ENCODE measurements at places on chromosomes 11 and 22. TPM values are rescaled to one million over a fixed set of nuclear protein-coding genes. Genes with fewer than 3 reads are reported as not detected.
A peak's percentile ranks its signal among the peaks of the same experiment; 100 is the strongest.

- H3K36me3 ChIP-seq = no peaks in the 10 kb centered on the region
- H3K4me3 ChIP-seq = no peak overlapping the region
- H3K27me3 ChIP-seq = no peaks in the 10 kb centered on the region
- no peak overlapping the region for H3K27ac ChIP-seq
- no peak for DNase-seq
- H3K4me1 ChIP-seq = peaks cover 20% of the 10 kb centered on the region
Measured at GRCh38 chr11:93481279-93481678, 61.9 kb downstream of the SMCO4 start.

Gene VWA5A
- total RNA-seq = 18.9 TPM

- H3K4me3 ChIP-seq = no peak overlapping the region
- H3K36me3 ChIP-seq = no peaks in the 10 kb centered on the region
- DNase-seq = no peak
- no peaks in the 10 kb centered on the region for H3K4me1 ChIP-seq
- no peaks in the 10 kb centered on the region for H3K27me3 ChIP-seq
Measured at GRCh38 chr11:7462706-7463105, 22.6 kb upstream of the OLFML1 start.

Gene INPP5J
- 17.8 TPM for total RNA-seq

DNA sequence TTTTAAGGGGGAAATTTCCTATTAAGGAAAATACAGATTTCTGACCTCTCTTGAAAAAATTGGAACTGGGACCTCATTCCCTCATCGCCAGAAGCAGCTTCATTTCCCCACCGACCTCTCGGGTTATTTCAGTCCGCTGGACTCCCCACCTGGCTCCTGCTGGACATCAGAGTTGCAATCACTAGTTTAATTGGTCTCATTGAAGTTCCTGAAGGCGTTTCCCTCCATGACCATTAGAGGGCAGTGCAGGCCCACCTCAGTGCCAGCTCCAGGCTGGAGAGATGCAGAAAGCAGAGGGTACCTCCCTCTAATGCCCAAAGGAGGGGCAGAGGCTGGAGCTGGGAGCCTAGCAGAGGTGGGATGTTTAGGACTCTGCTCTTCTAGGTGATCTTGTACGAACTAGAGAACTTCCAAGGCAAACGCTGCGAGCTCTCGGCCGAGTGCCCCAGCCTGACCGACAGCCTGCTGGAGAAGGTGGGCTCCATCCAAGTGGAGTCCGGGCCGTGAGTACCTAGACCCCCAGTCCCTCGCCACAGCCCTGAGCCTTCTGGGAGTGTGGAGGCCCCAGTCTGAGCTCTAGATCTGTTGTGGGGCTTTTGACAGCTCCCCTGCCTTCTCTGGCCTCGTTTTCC lies 2.7 kb downstream of the CRYBB3 start:
- H3K36me3 ChIP-seq = no peaks in the 10 kb centered on the region
- H3K4me1 ChIP-seq = no peaks in the 10 kb centered on the region
- H3K27me3 ChIP-seq = no peaks in the 10 kb centered on the region
- peak; percentile 67 for DNase-seq
- no peak overlapping the region for H3K27ac ChIP-seq
- H3K4me3 ChIP-seq = no peak overlapping the region

DNA sequence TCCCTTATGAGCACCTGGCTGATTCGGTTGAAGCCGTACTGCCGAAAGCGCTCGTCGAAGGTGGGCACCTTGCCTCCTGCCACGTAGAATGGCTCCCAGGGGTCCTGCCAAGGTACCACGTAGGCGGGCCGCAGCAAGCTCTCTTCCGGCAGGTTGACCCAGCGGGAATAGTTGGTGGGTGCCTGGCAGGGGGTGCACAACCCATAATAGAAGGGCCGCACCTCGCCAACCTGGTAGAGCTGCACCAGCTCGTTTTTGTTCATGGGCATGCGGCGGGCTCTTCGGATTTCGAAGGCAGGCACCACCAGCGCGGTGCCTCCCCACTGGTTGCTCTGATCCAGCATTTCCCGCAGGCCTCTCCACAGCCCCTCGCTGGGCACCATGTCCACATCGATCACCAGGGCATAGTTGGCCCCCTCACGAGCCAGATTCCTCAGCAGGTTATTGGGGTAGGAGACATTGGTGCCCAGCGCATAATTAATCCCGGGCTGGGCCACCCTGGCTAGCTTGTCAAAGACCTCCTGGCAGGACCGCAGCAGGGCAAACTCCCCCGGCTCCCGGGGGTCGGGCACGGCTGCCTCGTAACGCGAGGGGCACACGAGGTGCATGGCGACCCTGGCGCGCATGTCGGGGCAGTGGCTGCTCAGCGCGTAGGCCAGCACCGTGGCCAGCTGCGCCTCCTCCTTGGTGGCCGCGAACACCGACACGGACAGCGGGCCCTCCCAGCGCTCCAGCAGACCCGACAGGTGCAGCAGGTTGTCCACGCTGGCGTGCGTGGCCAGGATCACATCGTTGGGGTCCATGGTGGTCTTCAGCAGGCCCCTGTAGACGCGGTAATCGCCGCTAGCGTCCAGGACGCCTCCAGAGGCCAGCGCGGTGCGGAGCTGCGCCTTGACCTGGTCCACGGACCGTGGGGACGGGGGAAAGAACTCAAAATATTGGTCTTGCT lies 679 bp downstream of the B4GAT1 start:
- peak overlapping the region; percentile 98 for H3K27ac ChIP-seq
- H3K4me1 ChIP-seq = peaks cover 70% of the 10 kb centered on the region

- H3K36me3 ChIP-seq = no peaks in the 10 kb centered on the region
- H3K4me3 ChIP-seq = no peak overlapping the region
- H3K27me3 ChIP-seq = no peaks in the 10 kb centered on the region
- DNase-seq = peak; percentile 4
Measured at GRCh38 chr22:49613511-49614270, 214.0 kb downstream of the BRD1 start.

DNA sequence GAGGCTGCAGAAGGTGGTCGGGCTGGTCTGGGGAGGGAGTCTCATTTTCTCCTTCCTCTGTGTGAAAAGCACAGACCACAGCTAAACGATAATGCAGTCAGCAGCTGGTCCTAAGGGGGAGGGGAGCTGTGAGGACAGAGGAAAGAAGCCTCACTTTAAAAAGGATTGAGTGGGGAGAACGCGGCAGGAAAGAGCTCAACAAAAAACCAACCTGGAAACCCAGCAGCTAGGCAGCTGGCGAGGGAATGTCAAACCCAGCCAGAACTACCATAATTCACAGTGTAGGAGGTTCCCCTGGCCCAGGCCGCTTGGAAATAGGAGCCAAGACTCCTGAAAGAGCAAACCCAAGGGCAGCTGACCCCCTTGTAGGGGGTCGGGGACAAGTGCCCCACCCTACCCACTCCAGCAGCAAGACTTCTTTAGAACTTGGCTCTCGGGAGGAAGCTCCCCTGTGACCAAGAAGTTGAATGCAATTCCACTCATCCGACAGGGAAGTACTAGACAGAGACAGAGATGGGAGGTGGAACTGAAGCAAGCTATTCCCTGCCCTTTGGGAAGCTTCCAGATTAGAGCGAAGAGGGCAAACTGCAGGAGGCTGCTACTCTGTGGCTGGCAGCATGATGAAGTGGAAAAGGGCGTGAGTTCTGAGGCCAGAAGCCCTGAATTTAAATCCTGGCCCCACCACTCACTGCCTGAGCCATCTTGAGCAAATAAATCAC lies 16.5 kb upstream of the DGKZ start:
- H3K4me3 ChIP-seq = no peak overlapping the region
- peaks cover 15% of the 10 kb centered on the region for H3K27me3 ChIP-seq
- DNase-seq = no peak
- H3K4me1 ChIP-seq = peaks cover 14% of the 10 kb centered on the region
- H3K27ac ChIP-seq = no peak overlapping the region
- no peaks in the 10 kb centered on the region for H3K36me3 ChIP-seq

Gene NRXN2
- total RNA-seq = 4.9 TPM

- no peaks in the 10 kb centered on the region for H3K4me1 ChIP-seq
- H3K4me3 ChIP-seq = no peak overlapping the region
- H3K27ac ChIP-seq = no peak overlapping the region
- DNase-seq = no peak
Measured at GRCh38 chr11:11740073-11740702, 101.6 kb upstream of the USP47 start.

- H3K4me1 ChIP-seq = peaks cover 15% of the 10 kb centered on the region
- H3K27me3 ChIP-seq = no peaks in the 10 kb centered on the region
- DNase-seq = no peak
- no peaks in the 10 kb centered on the region for H3K36me3 ChIP-seq
Measured at GRCh38 chr11:95093548-95093947, 3.9 kb downstream of the ENDOD1 start.

Data from body of pancreas (tissue), 4 donors.